ENCODE measurements at places on chromosomes 1 and 21.

DNA sequence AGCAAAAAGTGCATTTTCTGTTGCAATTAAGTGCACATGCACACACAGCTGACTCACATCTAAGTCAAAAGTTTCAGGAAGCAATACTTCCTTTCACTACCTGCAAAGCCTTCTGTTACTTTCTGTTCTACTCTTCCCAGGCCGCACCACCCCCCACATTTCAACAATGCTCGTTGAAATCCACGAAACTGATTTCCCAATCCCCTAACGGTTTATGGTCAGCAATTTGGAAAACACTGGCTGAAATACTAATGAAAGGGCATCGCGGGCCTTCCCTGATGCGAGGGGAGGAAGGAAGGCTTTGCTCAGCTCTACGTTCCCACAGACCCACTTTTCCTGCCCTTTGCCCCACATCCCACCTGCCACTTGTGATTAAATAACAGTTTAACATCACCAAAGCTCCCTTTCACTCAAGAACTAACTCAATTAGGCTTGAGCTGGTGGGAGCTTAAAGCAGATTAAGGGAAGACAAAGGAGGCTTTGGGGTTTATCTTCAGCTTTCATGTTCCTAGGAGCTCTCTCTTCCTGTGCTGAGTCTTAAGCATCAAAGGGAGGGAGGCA lies 243.2 kb upstream of the RAB4A start:
- DNase-seq, result no peak

DNA sequence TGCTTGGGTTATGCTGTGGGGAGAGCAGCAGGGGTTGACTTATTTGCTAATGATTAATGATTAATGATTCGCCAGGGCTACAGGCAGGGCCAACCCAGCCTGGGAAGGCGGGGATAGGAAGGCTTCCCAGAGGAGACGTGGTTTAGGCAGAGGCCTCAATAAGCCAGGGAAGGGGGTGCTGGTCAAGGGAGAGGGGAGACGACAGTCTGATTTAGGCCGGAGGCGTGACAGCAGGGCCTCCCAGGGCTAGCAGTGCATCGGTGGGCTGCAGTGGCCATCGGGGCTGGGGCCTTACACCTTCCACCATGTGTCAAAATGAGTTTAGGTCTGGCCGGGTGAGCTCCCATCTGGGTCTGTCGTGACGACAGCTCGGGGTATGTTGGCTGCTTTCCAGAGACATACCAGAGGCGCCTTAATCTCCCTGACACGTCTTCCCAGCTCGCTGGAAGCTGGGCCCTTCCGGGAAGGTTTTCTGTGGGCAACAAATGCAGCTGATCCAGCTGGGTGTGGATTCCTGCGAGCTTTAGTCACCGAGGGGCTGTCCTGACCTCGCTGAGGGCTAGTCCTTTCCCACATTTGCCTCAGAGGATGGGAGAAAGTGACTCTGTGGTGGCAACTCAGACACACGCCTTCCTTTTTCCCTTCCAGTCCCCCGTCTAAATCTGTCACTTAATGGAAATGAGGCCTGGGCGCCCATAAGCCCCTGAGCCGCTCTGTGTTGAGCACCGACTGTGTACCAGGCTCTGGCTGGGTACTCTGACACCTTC lies 3.7 kb upstream of the SLC1A7 start:
- no peak for DNase-seq

DNA sequence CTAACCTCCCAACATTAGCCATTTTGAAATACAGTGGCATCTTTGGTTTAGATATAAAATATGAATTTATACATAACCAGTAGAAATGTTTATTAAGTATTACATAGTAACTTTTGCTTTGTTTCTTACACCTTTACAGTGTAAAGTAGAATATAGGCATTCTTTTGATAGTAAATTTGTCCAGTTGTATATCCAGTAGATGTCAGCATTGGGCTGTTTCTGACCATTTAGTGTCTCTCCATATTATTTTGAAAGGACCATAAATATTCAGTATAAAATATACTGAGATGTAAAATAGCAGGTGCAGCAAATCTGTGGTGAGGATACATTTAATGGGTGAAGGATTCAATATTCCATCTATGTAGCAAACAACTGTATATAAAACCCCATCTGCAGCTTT lies 115.8 kb upstream of the ZRANB2 start:
- no peak for DNase-seq

- no peak for DNase-seq
These were observed 18.1 kb downstream of the ITSN1 start for GRCh38 chr21:33660406-33660805.

GRCh38 chr21:45078877-45079281 lies 4.5 kb downstream of the ADARB1 start:
- no peak for DNase-seq

DNA sequence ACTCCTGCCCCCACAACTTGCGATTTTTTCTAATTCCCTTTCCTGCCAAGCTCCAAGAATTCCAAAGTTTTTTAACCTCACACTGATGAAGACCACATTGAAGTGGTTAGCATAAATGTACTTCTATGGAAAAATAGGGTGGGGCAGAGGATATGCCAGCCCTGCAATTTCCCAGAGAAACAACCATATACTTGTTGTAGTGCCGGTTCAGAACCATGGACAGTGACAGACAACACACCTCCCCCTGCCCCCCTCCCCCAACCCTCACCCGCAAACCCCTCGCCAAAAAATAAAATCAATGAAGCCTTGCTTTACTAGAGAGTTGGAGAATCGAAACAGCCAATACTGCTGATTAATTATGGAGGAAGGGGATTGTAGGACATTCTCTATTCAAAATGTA lies 109.5 kb upstream of the GRIK3 start:
- no peak for DNase-seq

- no peak for DNase-seq
These were observed 132.3 kb downstream of the GABPA start for GRCh38 chr21:25867061-25867460.

DNA sequence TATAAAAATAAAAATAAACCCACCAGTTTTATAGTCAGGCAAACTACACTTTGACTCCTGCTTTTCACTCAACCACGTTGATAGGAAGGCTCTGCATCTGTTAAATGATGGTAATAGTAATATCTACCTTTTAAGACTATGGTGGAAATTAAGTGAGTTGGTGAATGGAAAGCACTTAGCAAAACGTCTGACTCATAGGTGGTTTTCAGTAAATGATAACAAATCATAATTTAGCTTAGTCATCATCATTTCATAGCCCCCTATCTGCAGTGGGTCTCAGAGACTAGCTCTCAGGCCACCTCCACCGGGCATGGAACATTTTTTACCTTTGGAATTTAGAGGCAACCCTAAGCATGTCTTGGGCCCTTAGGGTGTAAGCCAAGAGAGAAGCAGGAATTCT lies 160.0 kb downstream of the PDE4B start:
- DNase-seq, result no peak

GRCh38 chr1:44819196-44819607 lies 10.9 kb downstream of the BTBD19 start:
- DNase-seq, result no peak

GRCh38 chr1:203028784-203029553 lies 2.7 kb downstream of the PPFIA4 start:
- DNase-seq, result no peak

- no peak for DNase-seq
These were observed 173.1 kb downstream of the HMCN1 start for GRCh38 chr1:185907246-185907645.
